ENCODE measurements at places on chromosomes 16 and 17. TPM values are rescaled to one million over a fixed set of nuclear protein-coding genes. Genes with fewer than 3 reads are reported as not detected.

- DNase-seq: no peak
Observed at GRCh38 chr17:82599674-82600661, 48.3 kb downstream of the WDR45B start.

Gene TBC1D3G
- not detected for total RNA-seq

DNA sequence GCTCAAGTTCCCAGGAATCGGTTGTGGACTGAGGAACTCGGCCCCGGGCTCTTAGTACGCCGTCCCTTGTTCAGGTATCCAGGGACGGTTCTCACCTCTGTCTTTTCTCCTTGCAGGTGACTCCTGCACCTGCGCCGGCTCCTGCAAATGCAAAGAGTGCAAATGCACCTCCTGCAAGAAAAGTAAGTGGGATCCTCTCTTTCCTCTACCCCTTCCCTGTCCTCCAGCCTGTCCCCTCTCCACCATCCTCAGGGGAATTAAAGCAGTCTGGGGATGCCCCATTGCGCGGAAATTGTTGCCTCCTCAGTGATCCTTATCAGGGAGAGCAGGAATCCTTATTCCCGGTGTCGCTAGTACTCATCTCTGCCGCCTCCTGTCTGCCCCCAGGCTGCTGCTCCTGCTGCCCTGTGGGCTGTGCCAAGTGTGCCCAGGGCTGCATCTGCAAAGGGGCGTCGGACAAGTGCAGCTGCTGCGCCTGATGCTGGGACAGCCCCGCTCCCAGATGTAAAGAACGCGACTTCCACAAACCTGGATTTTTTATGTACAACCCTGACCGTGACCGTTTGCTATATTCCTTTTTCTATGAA, 585 bp downstream of the MT2A start:
- DNase-seq: no peak

DNA sequence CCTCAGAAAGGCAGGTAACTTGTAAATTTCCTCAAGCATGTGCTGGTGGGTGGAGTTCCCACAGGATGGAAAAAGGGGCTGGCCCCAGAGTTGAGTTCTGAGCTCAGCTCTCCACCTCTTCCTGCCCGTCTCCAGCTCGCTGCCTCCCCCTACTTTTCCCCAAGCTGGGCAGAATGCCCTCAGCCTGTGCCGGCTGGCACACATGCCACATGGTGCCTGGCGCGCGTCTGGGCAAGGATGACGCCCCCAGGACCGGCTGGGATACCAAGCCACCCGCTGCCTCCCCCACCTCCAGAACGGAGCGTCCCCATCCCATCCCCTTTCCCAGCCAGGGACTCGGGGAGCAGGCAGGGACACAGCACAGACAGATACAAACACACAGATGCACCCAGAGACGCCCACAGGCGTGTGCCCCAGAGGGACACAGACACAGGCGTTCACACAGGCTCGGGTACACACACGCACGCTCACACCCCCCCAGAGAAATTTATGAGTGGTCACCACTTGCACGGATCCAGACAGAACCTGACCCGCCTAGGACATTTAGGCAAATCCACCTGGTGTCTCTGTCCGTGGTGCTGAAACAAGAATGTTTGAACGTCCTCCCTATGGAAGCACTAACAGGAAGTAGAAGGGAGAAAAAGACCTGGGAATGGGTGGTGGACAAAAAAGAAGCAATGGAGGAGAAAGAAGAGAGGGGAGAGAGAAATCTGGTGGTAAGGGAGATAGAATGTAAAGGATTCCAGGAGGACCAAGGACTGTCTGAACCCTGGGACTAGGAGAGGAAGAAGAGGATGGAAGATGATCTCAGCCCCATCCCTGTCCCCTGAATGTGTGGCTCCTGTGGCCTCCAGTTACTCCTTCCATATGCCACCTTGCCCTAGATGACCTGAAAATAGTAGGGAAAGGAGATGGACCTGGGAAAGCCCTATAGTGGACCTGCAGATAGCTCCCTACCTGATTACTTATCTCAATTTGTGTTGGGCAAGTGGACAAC, 15.5 kb downstream of the NEUROD2 start:
- DNase-seq: no peak

DNA sequence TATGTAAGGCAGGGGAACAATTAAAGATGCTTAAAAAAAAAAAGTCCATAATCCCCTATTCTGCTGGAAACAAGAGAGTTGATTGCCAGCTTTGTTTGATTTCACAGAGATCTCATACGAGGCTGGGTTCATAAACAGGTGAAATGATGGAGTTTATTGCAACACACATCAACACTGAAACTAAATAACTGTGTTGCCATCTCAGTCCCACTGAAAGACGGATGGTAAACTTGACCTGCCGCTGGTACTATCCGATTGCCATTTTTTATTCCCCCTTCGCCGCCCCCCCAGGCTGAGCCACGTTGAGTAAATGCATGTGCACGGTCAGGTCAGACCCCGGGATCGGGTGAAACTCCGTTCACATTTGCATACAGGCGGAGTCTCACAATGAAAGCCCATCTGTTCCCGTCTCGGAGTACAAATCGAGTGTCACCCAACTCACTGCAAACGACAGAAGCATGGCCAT, 119.2 kb downstream of the SKAP1 start:
- DNase-seq: no peak

Gene GOSR2
- total RNA-seq: 50.1 TPM

DNA sequence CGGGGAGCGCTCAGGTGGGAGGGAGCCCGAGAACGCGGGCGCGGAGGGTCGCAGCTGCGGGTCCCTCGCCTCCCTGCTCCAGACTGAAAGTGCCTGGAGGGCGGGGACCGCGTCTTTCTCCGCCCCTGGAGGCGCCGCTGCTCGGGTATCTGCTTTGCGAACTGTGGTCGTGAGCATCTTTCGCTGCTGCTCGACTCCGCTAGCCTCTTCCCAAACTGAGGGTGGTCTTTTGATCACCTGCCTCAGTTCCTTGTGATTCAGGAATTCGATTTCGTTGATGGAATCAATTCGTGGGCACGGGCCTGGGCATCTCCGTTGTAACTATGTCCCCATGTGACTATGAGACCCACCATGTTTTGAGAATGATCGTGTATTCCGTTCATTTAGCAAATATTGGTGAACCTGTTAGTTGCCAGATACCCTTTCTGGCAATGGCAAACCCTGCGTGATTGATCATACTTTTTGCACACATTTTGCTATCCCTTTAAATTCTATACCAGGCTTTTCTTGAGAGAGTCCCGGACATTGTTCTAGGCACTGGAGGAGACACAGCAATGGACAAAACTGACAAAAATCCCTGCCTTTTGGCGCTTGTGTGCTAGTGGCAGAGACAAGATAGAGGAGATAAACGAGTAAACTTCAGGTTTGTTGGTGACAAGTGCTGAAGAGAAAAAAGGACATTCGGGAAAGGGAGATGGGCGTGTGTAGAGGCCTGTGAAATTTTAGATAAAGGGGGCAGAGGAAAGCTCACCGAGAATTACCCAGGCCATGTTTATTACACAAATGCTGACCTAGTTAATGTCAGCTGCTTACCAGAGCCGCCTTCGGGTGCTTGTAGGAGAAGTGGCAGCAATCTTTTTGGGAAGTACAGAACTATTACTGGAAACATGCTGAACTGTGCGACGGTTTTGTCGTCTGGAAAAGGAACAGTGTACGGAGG, 948 bp downstream of the UTP18 start:
- no peak for DNase-seq

- no peak for DNase-seq
Observed at GRCh38 chr16:53152329-53152728, 97.5 kb downstream of the CHD9 start.

DNA sequence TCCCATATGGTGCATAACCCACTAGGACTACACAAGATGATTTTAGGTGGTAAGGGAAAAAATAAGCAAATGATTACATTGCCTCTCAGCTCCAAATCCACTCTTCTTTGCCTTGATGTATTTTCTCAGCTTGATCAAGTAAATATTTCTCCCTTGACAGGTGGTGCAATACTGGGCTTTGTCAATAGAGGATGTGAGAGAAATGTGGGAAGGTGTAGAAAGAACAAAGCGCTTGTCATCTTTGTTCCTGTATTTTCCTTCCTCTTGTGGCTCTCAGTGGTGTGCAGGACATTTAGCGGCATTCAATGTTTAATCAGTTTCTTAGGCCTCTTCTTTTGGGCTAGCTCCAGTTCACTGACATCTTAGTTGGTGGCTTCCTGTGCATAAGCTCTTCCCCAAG, 1165.8 kb upstream of the GOT2 start:
- no peak for DNase-seq

Gene TNP2
- not detected for total RNA-seq

GRCh38 chr17:55652825-55653224, 69.8 kb downstream of the TMEM100 start:
- DNase-seq: no peak

- no peak for DNase-seq
Observed at GRCh38 chr16:64711596-64711995, 410.3 kb downstream of the CDH11 start.

Gene ARHGAP44
- 6.4 TPM for total RNA-seq

DNA sequence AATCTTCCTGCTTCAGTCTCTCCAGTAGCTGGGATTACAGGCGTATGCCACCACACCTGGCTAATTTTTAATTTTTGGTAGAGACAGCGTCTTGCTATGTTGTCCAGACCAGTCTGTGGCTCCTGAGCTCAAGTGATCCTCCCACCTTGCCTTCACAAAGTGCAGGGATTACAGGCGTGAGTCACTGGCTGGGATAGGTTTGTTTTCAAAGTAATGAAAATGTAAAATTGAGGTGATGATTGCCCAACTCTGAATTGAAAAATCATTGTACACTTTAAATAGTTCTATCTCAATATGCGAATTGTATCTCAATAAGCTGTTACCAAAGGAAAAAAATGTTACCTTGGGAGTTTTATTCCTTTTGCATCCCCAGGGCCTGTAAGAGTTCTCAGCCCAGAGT, 1.2 kb upstream of the AMFR start:
- DNase-seq: no peak

Gene IGFALS
- total RNA-seq: 0.22 TPM

Gene NDE1
- total RNA-seq: 42.9 TPM

Gene LPO
- not detected for total RNA-seq

All from sciatic nerve (tissue), 2 donors.